ENCODE measurements at places on chromosomes 3 and 15. TPM values are rescaled to one million over a fixed set of nuclear protein-coding genes. Genes with fewer than 3 reads are reported as not detected.

DNA sequence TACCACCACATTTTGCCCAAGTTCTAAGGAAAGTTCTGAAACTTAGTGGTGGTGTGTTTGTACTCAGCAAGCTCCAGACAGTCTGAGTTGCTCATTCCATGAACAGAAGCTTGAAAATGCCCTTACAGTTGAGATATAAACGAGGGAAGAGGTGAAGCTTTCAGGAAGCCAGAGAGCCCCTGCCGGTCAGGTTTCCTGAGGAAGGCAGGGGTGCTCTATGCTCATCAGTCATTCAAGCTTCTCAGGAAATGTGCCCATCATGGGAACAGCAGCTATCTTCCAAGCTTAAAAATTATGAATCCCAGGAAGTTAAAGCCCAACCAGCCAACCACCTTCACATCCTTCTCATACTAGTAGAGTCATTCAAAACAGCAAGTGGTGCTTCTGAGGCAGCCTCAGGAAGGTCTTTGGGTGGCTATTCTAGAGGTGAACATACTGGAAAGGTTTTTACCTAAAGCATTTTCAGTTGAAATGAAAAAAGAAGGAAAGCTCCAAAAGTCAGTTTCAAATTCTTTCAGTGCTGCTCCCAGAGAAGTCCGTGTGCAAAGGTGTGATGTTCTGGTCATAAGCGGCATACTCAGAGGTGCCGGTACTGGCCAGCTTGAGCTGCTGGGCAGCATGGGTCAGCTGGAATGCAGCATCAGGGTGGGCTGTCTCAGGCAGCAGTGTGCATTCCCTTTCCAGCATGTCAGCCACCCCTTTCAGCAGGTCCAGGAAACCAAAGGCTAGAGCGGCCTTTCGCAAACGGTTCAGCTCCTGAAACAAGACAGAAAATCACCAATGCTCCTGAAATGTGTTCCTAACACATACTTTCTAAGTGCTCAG, 31.8 kb downstream of the INTS14 start:
- no peaks in the 10 kb centered on the region for H3K27me3 ChIP-seq
- no peak overlapping the region for H3K4me3 ChIP-seq
- DNase-seq: no peak
- no peaks in the 10 kb centered on the region for H3K4me1 ChIP-seq

GRCh38 chr15:99435113-99435695, 130.6 kb upstream of the MEF2A start:
- peak; percentile 77 for DNase-seq
- H3K27ac ChIP-seq: peak overlapping the region; percentile 36
- H3K36me3 ChIP-seq: no peaks in the 10 kb centered on the region
- no peaks in the 10 kb centered on the region for H3K27me3 ChIP-seq

- H3K4me3 ChIP-seq: no peak overlapping the region
- H3K4me1 ChIP-seq: no peaks in the 10 kb centered on the region
- no peaks in the 10 kb centered on the region for H3K36me3 ChIP-seq
- H3K27ac ChIP-seq: no peak overlapping the region
Observed at GRCh38 chr3:68403741-68404140, 528.6 kb downstream of the TAFA4 start.

- H3K36me3 ChIP-seq: no peaks in the 10 kb centered on the region
- no peak for DNase-seq
- no peaks in the 10 kb centered on the region for H3K27me3 ChIP-seq
- H3K4me1 ChIP-seq: no peaks in the 10 kb centered on the region
- H3K4me3 ChIP-seq: no peak overlapping the region
Observed at GRCh38 chr3:166453478-166453877, 616.3 kb upstream of the BCHE start.

- no peaks in the 10 kb centered on the region for H3K4me1 ChIP-seq
- DNase-seq: no peak
- no peak overlapping the region for H3K4me3 ChIP-seq
Observed at GRCh38 chr3:11288021-11288491, 15.9 kb downstream of the ATG7 start.

- DNase-seq: no peak
- no peak overlapping the region for H3K4me3 ChIP-seq
- no peak overlapping the region for H3K27ac ChIP-seq
- H3K27me3 ChIP-seq: no peaks in the 10 kb centered on the region
- H3K4me1 ChIP-seq: no peaks in the 10 kb centered on the region
Observed at GRCh38 chr3:39755100-39755499, 54.3 kb upstream of the MYRIP start.

- no peaks in the 10 kb centered on the region for H3K4me1 ChIP-seq
- no peak overlapping the region for H3K4me3 ChIP-seq
- H3K27me3 ChIP-seq: no peaks in the 10 kb centered on the region
- no peak overlapping the region for H3K27ac ChIP-seq
Observed at GRCh38 chr15:79028411-79028964, 62.1 kb downstream of the RASGRF1 start.

- H3K4me1 ChIP-seq: no peaks in the 10 kb centered on the region
- no peak overlapping the region for H3K4me3 ChIP-seq
Observed at GRCh38 chr15:101505610-101506337, 16.3 kb upstream of the PCSK6 start.

DNA sequence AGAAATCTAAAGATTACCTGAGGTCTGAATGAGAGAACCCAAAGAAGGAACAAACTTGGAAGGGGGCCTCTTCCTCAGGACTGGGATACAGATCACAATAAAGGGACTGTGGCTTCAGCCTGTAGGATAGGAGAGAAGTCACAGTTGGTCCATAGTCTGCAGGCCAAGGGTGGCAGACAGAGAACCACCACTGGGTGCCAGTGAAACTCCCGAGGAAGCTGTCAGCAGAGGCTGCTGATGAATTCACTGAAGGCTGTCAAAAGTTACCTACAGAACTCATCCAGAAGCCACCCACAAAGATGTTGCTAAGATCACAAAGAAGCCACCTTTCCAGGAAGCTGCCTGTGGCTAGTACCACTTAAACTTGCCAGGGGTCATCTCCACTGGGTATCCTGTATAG, 78.5 kb downstream of the TMCO5A start:
- no peak for DNase-seq
- H3K27me3 ChIP-seq: no peaks in the 10 kb centered on the region
- no peaks in the 10 kb centered on the region for H3K36me3 ChIP-seq
- H3K27ac ChIP-seq: no peak overlapping the region

- no peak overlapping the region for H3K27ac ChIP-seq
- no peak for DNase-seq
- H3K4me1 ChIP-seq: no peaks in the 10 kb centered on the region
- no peaks in the 10 kb centered on the region for H3K27me3 ChIP-seq
- H3K36me3 ChIP-seq: peaks cover 7% of the 10 kb centered on the region
Observed at GRCh38 chr3:49013738-49014660, 4.4 kb downstream of the DALRD3 start.

GRCh38 chr15:57647791-57648130, 56.1 kb downstream of the MYZAP start:
- DNase-seq: no peak
- no peak overlapping the region for H3K27ac ChIP-seq
- H3K27me3 ChIP-seq: no peaks in the 10 kb centered on the region
- H3K36me3 ChIP-seq: no peaks in the 10 kb centered on the region
- no peaks in the 10 kb centered on the region for H3K4me1 ChIP-seq
- H3K4me3 ChIP-seq: no peak overlapping the region

GRCh38 chr3:72999951-73000350, 3.3 kb downstream of the PPP4R2 start:
- H3K4me3 ChIP-seq: no peak overlapping the region
- H3K27ac ChIP-seq: no peak overlapping the region
- H3K36me3 ChIP-seq: no peaks in the 10 kb centered on the region

DNA sequence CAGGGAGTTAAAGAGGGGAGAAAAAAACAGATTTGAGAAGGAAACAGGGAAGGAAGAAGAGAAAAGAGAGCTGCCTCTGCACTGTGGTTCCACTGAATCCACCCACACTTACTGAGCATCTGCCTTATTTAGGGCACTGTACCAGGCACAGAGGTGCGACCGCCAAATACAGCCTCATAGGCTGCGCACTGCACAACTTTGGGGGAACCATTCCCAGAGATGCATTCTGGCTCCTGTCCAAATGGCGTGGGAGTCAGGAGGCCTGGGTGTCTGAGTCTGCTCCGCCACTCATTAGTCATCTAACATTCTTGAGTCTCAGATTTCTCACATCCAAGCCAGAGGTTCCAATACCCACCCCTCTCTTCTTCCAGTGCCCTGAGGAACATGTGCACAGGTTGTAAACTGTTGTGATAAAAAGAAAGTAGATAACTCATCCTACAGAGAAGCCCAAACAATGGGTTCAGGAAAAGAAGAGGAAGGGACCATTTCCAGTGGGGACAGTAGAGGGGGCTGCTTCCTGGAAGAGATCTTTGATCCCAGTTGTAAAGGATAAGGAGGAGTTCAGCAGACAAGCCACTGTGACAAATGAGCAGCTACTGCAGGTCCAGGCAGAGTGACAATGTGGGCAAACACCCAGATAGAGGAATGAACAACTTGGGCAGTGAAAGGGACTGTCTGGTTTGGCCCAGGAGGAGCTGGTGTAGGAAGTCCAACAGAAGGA, 254.6 kb downstream of the UACA start:
- no peak for DNase-seq
- peaks cover 15% of the 10 kb centered on the region for H3K4me1 ChIP-seq
- H3K4me3 ChIP-seq: no peak overlapping the region
- no peaks in the 10 kb centered on the region for H3K27me3 ChIP-seq
- H3K36me3 ChIP-seq: no peaks in the 10 kb centered on the region

- no peaks in the 10 kb centered on the region for H3K4me1 ChIP-seq
- no peaks in the 10 kb centered on the region for H3K36me3 ChIP-seq
- no peak overlapping the region for H3K27ac ChIP-seq
- H3K4me3 ChIP-seq: no peak overlapping the region
Observed at GRCh38 chr3:149120051-149120972, 9.1 kb upstream of the HPS3 start.

DNA sequence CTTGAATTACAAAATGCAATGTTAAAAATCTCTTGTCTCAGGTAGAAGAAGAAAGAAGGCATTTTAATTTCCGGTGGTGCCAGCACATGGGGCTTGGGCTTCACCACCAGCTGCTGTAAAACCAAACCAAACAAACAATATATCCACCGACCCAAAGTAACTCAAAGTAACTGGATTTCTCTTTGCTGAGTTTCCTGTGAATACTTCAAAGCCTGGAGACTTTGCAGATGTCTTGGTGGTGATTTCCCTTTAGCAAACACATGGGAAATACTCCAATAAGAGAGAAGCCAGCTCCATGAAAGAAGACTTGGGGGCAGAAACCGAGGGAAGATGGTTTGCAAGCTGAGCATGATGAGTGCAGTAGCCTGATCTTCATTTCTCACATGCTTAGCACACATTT, 62.6 kb downstream of the EIF4E3 start:
- H3K4me3 ChIP-seq: no peak overlapping the region
- H3K27me3 ChIP-seq: no peaks in the 10 kb centered on the region
- no peak overlapping the region for H3K27ac ChIP-seq
- H3K4me1 ChIP-seq: no peaks in the 10 kb centered on the region
- H3K36me3 ChIP-seq: no peaks in the 10 kb centered on the region

DNA sequence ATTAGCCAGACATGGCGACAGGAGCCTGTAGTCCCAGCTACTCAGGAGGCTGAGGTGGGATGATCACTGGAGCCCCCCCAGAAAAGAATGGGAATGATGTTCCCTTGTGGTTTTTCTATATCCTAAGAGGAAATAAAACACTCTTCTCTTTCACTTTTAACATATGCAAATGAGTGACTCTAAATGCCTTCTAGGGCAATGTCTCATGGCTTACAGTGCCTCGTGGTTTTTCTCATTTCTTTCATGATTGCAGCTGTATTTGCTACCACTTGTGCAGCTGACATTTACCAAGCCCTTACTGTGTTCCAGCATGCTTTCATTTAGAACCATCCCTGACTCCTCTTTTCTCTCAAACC, 26.4 kb downstream of the STOML1 start:
- DNase-seq: no peak
- no peak overlapping the region for H3K27ac ChIP-seq
- no peak overlapping the region for H3K4me3 ChIP-seq

- H3K27ac ChIP-seq: no peak overlapping the region
- H3K27me3 ChIP-seq: no peaks in the 10 kb centered on the region
- H3K4me1 ChIP-seq: no peaks in the 10 kb centered on the region
- no peak overlapping the region for H3K4me3 ChIP-seq
- no peaks in the 10 kb centered on the region for H3K36me3 ChIP-seq
- no peak for DNase-seq
Observed at GRCh38 chr3:54630101-54630623, 297.7 kb downstream of the LRTM1 start.

The NOX5 gene
- 1.9 TPM for total RNA-seq

The SEC22C gene
- 61.9 TPM for total RNA-seq

The TMEM45A gene
- total RNA-seq: 24.5 TPM

The OR5K2 gene
- total RNA-seq: not detected

The TTLL13 gene
- not detected for total RNA-seq

The LPCAT4 gene
- total RNA-seq: 16.4 TPM

The GOLGA6L7 gene
- total RNA-seq: not detected

The CHST2 gene
- total RNA-seq: 3.0 TPM

The PEX5L gene
- total RNA-seq: 0.48 TPM

Data from breast epithelium (tissue), 4 donors.